ENCODE measurements at places on chromosomes 11 and 22.

GRCh38 chr22:27238935-27239510, 562.5 kb downstream of the MN1 start:
- DNase-seq = no peak

GRCh38 chr11:111447112-111447471, 65.1 kb downstream of the BTG4 start:
- DNase-seq = no peak

GRCh38 chr11:665062-665703, 28.1 kb downstream of the DRD4 start:
- no peak for DNase-seq

DNA sequence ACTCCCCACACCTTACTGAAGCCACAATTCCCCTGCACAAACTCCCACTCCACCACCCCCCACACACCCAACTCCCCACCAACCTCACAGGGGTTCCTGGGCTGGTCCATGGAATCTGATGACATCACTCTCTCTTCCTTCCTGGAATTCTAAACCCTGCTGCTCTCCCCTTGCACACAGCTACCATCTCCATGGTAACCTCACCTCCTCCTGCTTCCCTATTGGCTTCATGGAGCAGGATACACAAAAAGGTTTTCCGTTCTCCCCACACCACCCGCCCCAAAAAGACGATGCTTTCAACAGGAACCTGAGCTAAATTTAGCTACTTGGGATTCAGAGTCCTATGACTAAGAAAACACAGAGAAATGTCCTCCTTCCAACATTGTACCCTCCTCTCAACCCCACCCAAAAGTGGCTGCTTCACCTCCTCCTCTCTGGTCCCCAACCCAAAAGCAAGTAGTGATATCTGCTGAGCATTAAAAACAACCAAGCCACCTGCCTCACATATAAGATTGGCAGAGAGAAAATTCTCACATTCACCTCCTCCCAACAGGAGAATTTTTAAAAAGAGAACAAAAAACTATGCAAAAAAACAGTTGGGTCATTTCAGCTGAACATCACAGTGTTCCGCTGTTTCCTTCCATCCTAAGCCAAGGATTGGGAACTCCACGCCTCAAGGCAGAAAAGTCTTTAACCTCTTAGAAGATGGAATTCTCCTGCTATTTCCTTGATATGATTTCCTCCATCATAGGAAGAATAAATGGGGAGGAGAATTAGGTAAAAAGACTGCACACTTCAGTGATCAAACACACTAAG, 66.9 kb downstream of the RBFOX2 start:
- DNase-seq = no peak

- no peak for DNase-seq
Measured at GRCh38 chr22:24500277-24500820, 5.2 kb downstream of the UPB1 start.

DNA sequence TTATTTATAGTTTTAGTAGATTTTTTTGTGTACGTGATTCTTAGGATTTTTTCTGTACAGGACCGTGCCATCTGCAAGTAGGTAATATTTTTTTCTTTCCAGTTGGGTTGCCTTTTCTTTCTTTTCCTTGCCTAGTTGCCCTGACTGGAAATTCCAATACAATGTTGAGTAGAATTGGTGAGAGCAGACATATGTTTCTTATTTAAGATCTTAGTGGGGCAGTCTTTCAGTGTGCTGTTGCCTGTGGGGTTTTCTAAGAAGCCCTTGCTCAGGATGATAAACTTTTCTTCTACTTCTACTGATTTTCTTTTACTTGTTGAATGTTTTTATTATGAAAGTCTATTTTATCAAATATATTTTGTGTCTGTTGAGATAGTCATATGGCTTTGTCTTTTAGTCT, 33.0 kb downstream of the ATXN10 start:
- DNase-seq = no peak

DNA sequence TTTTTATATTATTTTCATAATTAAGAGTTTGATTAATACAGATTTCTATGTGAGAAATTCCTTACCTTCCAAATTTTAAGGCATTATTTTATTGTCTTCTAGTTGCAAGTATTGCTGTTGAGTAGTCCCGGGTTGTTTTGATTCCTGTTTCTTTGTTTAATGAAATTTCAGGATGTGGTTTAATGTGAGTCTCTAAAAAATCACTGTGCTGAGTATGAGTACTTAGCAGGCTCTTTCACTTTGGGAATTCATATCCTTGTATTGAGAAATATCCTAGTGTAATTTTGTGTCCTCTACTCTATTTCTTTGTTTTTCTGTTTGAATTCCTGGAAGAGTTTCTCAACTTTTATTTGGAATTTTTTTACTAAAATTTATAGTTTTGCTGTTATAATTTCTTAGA, 113.2 kb downstream of the TMEM135 start:
- DNase-seq = no peak

- DNase-seq = no peak
Measured at GRCh38 chr11:113022262-113022661, 61.0 kb downstream of the NCAM1 start.

DNA sequence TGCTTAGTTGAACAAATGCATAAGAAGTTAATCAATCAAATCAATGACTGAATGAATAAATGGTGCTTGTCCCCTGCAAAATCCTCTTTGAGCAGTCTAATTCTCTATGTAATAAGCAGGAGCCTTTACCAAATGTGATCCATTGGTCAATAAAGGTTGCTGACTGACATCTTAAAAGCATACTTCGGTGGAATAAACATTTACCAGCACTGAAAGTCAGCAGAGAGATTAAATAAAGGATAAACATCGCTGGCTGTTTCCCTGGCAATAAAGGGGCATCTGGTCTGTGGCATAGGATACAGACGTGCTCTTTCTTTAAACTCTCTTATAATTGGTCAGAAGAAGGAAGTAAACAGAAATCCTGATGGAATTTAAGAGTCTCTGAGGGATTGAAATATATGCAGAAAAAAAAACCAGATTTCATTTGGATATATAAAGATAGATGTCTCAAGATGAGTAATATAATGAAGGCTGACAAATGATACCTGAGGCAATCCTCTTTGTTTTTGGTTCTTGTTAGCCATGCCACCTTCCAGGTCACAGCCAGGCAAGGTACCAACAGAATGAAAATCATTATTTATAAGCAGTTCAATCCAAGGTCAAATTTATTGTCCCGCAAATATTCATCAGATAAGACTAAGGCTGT, 578.4 kb upstream of the CCDC90B start:
- DNase-seq = no peak

DNA sequence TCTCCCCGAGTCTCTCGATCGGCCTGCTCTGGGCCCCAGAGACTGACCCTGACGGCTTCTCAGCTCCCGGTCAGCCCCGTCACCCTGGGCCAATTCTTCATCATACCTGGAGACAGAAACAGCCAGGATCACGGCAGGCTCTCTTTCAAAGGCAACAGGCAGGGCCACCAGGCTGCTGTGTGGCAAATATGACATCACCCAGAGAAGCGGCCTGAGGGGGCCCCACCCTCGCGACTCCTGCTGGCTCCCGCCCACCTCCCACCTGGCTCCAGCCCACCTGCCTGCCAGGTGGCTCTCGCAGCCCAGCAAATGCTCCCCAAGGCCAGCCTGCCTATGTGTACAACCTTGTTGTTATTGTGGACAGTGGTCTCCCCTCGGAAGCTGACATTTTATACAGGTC, 24.9 kb upstream of the PACSIN2 start:
- DNase-seq = no peak

- peak; percentile 78 for DNase-seq
Measured at GRCh38 chr11:75706260-75706729, 11.3 kb upstream of the MOGAT2 start.

- DNase-seq = no peak
Measured at GRCh38 chr11:1573903-1574237, 1.8 kb upstream of the DUSP8 start.

- no peak for DNase-seq
Measured at GRCh38 chr11:12180257-12181205, 70.1 kb downstream of the MICAL2 start.

DNA sequence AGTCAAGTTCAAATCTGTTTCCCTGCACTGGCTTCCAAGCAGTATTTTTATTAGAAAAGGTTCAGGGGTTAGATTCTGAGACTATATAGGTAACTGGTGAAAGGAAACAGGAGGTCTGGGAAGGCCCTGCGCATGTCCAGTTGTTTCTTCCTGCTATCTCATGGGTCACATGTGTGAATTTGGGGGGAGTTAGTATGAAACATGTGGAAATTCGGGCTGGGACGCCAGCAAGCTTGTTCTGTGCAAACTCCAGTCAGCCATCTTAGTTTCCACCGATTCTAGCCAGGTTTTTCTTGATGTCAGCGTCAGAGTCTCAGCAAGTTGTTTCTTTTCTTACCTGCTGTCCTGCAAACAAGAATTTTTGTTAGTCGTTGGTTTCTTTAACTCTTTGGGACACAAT, 46.8 kb downstream of the NNMT start:
- DNase-seq = no peak

GRCh38 chr22:41177040-41177621, 28.0 kb upstream of the L3MBTL2 start:
- no peak for DNase-seq

DNA sequence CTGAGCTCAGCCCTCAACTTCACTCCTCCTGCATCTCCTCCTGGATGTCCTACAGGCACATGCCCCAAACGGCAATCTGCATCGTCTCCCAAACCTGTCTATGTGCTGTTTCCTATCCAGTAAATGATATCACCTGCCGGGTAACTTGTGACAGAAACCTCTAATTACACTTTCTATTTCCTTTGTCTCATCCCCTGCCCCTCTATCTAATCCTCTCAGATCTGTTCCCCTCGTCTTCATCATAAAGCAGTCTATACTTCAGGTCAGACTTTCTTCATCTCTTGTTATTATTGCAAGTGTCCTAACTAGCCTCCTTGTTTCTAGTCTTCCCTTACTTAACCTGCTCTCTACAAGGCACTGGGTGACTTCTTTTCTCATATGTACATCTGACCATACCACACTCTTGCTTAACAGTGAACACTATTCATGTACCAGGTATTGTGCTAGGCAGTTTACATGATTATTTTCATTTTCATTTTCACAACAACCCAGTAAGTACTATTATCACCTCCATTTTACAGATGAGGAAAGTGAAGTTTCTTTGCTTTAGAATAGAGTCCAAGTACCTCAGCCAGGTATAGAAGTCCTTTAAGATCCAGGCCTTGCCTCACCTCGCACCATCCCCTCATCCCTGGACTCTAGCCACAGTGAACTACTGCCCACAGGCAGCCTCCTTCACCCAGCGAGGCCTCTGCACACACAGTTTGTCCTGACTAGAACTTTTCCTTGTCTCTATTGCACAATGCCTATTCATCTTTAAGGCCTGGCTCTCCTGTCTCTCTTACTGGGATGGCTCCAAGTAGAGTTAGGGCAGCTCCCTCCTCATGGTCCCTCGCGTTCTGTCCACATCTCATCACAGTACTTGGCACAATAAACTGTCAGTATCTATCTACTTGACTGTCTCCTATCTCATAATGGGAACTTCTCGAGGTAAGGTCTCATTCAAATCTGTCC, 22.1 kb upstream of the UCP3 start:
- DNase-seq = no peak

DNA sequence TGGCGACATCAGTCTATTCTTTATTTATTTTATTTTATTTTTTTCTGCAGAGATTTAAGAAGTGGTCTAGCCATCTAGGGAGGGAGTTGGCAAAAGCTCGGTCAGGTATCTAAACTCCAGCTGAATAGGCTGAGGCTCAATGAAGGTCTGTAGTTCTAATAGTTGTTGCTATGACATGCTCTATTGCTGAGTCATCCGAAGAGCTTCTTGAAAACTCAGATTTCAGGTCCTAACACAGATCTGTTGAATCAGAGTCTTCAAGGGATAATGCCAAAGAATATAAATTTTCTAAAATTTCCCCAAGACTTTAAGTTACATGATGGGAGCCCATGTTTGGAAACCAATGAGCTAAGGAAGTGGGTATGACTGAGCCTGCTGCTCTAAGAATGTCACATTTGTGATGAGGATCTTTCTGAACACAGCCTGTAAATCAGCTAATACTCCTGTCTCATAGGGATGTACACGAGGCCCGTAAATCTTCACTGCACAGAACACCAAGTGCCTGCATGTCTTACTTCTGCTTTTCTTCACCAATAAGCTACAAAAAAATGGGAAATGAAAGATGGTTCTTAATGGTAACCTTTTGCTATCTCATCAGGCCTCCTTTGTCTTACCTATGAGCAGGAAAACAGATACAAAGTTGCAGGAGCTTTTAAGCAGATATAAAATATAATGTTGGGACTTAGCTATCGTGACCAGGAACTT, 901.4 kb upstream of the API5 start:
- no peak for DNase-seq

Measured in CD4-positive, alpha-beta T cell treated with Interleukin-17A for 4 hours (primary cell).